NCI-H345 (cell line): ENCODE measurements at places on chromosomes 16 and 17.

DNA sequence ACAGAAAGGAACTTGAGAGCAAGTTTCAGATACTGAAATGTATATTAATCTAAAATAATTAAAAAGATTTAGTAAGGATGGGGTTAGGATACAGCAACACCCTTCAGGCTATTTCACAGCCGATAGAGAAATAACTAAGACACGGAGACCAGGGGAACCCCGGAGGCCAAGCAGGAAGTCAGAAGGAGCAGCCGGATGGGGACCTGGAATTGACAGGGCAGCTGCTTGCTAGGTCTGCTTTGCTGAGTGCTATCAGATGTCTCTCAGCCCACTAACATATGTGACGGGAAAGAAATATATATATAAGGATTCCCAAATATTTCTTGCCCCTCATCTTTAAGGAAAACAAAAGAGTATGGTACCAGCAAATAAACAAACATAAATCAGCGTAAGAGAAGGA is 154.1 kb upstream of the CDH5 start:
- DNase-seq = no peak

DNA sequence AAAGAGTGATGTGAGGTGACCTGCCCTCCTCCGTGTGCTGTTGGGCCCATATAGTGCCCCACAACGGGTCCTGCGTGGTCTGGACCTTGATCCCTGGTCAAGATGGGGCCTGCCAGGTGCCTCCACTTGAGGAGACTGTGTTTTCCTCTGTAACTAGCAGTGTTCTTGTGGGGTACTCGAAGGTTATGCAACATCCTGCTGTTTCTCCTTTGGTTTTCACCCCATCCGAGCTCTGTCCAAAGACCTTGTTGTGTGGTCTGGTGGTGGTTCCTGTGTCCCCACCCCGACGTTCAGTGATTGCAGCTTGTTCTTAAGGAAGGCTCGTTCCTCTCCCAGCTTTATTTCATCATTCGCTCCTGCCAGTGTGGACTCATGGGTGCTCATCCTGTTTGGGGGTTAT is 38.7 kb upstream of the ZNF750 start:
- DNase-seq = no peak

- DNase-seq = peak; percentile 29
Measured at GRCh38 chr16:81649561-81650184, 129.4 kb upstream of the PLCG2 start.

- DNase-seq = no peak
Measured at GRCh38 chr17:4947010-4947410, 1.3 kb downstream of the PFN1 start.

DNA sequence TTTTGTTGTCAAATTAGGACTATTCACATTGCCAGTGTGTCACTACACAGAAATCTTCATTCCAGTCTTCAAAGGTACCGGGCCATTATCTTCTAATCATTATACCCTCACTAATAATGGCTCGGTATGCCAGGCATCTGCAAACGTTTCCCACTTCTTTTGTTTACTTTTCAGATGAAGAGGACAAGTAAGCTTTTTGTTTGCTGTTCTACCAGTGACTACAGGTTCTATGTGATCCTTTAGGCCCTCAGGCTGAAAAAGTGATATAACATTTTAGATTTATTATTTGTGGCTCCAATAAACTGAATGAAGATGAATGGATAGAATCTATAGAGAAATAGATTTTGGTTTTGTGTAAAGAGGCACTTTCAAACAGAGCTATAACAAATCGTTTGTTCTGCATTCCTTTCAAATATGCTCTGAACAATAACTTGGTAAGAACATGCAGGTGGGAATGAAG is 403 bp upstream of the KRTAP3-1 start:
- peak; percentile 51 for DNase-seq

DNA sequence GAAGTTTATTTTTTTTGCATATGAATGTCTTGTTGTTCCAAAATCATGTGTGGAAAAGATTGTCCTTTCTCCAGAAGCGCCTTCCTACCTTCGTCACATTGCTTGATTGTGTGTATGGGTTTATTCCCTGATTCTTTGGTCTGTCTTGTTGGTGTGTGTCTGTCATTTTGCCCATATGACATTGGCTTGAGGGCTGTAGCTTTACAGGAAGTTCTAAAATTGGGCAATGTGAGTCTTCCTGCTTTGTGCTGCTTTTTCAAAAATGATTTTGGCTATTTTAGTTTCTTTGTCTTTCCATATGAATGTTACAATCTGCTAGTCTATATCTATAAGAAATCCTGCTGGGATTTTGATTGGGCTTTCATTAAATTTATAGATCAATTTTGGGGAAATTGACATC is 217.2 kb downstream of the SNX29 start:
- no peak for DNase-seq

DNA sequence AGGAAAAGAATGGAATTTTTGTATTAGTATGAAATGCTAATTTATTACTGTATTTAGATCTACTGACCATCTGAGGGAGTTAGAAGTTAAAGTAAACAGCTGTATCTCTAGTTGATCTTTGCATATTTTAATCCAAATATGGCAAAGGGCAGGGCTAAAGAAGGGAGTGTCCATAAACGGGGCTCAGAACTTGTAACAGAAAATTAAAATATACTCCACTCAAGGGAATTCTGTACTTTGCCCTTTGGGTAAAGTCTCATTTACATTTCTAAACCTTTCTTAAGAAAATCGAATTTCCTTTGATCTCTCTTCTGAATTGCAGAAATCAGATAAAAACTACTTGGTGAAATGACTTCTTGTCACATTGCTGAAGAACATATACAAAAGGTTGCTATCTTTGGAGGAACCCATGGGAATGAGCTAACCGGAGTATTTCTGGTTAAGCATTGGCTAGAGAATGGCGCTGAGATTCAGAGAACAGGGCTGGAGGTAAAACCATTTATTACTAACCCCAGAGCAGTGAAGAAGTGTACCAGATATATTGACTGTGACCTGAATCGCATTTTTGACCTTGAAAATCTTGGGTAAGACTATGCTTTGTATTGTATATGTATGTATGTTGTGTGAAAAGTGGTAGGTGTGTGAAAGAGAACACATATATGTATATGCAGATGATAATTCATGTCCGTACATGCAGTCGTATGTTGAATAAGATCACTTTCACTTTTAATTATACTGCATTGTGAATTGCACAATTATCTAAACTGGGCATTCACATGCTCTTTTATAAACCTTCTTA is at the start of gene ASPA:
Gene ASPA (plus strand): TSS at position 186 of the 799 bp plus-strand sequence. CDS start 163 bp downstream, at position 349.
- DNase-seq = no peak

DNA sequence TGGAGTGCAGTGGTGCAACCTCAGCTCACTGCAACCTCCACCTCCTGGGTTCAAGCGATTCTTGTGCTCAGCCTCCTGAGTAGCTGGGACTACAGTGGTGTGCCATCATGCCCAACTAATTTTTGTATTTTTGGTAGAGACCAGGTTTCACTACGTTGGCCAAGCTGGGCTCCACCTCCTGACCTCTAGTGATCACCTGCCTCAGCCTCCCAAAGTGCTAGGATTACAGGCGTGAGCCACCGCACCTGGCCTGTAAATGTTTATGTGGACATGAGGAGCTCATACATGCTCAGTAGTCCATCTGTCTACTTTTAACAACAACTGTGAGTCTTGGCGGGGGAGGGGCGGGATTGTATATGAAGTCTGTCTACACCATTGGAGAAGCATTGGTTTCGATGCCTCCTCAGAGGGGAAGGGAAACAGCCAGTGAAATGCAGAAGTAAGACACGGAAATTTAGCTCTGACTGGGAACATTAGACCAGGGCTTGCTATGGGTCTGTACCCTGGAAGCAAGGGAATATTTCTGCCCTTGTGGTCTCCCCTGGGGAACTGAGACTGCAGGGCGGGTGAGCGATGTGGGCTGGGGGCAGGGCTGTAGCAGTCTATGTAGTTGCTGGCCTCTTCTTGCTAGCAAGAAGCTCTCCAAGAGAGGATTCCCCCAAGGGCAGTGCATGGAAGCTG is 9.3 kb downstream of the NUBP1 start:
- DNase-seq = no peak

GRCh38 chr16:22816475-22816874 is 2.5 kb downstream of the HS3ST2 start:
- no peak for DNase-seq

GRCh38 chr16:55081622-55082590 is 151.2 kb downstream of the IRX5 start:
- DNase-seq = no peak

DNA sequence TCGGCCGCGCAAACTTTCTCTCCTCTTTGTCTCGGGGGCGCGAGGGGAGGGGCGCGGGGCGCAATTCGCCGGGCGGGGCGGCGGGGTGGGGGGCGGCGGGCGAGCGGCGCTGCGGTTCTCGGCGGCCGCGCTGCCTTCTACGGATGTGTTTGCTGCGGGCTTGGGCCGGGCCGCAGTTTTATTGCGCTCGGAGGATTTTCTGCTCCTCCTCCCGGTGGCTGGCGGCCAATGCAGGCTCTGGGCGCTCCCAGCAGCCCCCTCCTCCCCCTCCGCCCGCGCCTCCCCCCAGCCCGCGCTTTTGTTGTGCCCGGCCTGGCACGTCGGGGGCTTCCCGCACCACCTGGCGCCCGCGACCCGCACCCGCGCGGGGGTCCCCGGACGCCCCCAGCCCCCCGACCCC is at the start of gene TIMP2:
Gene TIMP2 (minus strand): TSS at position 154 of the 400 bp plus-strand sequence. CDS start 299 bp downstream, outside the sequence.
- peak; percentile 92 for DNase-seq

DNA sequence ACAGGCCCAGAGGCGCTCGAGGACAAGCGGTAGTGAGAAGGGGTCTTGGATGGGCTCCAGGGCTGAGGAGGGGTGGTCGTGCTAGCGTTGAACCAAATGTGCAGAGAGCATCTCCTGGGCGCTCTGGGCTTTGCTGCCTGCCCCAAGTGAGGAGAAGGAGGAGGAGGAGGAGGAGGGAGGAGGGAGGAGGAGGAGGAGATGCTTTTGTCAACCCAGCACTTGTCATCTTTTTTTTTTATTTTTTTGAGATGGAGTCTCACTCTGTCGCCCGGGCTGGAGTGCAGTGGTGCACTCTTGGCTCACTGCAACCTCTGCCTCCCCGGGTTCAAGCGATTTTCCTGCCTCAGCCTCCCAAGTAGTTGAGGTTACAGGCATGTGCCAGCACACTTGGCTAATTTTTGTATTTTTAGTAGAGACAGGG is 59.8 kb downstream of the PGS1 start:
- DNase-seq = no peak

DNA sequence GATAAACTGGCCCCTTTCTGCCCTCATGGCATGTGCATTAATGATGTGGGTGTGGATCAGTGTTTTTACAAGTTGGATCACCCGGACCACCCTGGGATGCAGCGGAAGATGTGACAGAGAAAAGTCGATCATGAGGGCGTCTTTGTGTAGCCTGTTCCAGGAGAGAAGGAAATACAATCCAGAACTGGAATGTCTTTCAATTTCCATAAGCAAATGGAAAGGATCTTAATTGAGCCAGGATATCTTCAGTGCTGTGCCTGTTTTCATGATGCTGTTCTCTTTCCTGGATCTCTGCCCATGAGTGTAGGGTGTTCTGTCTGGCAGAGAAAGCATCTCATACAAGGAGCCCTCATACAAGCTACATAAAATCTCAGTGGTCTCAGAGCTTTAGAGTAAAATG is 481.4 kb downstream of the XYLT1 start:
- no peak for DNase-seq

DNA sequence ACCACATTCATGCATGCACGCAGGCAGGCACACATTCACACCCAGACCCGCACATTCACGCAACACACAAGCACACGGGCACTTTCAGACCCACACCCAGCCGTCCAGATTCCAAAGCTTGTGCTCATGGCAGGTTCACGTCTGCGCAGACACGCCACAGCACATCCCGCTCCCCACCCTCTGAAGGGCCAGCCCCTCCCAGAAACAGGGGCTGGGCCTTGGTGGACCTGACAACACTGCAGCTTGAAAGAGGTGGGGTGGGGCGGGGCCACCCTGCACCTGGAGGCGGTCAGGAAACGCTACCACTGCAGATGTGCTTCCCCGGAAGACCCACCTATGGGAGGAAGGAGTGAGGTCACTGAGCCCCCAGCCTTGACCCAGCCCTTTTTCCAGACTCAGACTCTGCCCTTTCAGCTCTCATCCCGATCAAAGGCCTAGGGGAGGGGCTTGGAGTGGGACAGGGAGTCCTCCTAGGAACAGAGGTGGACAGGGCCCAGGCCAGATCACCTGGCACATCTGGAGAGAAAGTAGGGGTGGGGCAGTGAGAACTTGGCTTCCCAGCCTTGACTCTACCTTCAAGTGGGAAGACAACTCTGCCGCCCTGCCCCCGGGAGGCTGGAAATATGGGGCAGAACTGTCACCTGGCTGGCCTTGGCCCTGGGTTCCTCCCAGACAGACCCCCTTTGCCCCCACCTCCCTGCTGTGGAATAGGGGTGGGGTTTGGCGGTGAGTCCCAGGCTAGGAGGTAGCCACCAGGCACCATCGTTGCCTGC is 11.0 kb downstream of the P3H4 start:
- peak; percentile 7 for DNase-seq

GRCh38 chr16:57475711-57476339 is 10.5 kb downstream of the DOK4 start:
- no peak for DNase-seq
